ENCODE measurements at places on chromosomes 13 and 19.

- no peak for DNase-seq
Measured at GRCh38 chr13:31504918-31505317, 234.4 kb upstream of the RXFP2 start.

DNA sequence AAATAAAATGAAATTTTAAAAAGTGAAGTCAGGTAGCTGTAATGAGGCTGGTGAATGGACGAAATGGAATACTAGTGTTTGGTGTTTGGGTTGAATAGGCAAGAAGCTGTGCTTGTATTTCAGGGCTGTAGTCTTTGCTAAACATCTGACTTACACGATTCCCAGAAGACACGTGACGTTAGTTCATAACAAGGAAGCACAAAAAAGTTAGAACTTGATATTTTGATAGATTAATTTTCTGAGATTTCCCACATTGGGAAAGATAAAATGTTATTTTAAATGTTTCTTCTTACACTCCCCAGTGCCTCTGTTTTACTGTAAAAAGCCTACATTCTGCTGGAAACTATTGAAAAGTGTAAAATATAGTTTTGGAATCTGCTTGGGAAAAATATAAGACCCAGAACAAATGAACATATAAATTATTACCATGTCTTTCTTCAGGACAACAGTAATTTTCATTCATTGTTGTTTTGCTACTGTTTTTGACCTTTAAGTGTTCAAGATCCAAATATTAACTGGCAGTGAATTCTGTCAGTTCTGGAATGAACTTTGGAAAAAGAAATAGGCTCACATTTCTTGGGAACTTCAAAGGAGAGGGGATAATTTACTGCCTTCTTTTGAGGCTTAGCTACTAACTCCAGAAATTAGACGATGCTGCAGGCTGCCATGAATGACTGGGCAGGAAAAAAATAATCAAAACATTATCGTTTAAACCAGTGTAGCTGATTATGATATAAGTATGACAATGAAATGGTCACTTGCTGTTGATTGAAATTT is 241.3 kb downstream of the SLITRK6 start:
- DNase-seq, result peak; percentile 29

DNA sequence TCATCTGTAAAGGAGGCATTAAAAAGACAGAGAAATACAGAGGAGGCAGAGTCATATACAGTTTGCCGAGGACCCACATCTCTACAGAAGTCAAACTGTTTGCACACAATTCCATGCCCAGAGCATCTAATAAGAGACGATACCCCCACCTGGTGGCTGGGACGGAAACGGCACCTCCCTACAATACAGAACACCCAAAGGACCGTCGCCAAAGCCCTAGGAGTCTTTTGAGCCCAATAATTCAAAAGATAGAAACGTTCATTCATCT is 703 bp upstream of the PLEKHG2 start:
- DNase-seq, result peak; percentile 90

DNA sequence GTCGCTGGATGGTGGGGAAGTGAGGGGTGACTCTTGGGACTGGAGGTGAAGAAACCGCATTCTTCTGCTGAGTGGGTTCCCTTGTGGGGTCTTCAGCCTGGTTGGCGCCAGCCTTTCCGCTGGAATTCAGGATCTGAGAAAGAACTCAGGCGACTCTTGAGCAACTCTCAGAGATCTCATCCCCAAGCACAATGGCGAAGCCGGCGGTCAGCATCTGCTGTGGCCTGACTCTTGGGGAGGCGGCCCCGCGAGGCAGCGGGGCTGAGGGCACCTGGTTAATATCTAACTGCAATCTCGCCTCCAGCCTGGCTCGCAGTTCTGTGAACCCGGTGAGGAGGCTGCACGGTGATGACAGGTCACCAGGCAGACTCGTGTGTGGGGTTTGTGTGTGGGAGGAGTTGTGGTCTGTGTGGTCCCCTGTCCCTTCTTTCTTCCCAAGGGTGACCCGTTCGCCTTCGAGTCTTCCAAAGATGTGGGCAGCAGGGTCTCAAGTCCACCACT is 883 bp downstream of the ZNF441 start:
- DNase-seq, result peak; percentile 30

DNA sequence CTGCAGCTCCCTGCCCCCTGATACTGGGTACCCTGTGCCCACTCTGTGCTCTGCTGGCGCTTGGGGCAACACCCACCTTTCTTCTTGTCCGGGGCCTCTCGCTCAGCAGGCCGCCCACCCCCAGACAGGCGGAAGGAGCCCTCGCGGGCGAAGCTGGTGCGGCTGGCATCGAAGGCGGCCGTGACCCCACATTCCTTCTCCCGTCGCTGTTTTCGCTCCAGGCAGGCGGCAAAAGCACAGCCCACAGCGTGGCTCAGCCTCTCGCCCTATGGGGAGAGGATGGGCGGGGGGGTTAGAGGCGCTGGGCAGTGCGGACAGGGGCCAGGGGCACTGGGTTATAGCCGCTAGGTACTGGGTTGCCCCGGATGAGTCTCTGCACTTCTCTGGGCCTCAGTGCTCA is 13.3 kb downstream of the NUMBL start:
- no peak for DNase-seq

GRCh38 chr13:91978571-91978970 is 580.1 kb downstream of the GPC5 start:
- no peak for DNase-seq

GRCh38 chr13:33728271-33729037 is 89.5 kb upstream of the RFC3 start:
- DNase-seq, result no peak
